ENCODE measurements at places on chromosomes 1 and 21.

- DNase-seq = no peak
These were observed 53.6 kb downstream of the UBE2T start for GRCh38 chr1:202288177-202288576.

- no peak for DNase-seq
These were observed 107.0 kb downstream of the PDE9A start for GRCh38 chr21:42760361-42760950.

DNA sequence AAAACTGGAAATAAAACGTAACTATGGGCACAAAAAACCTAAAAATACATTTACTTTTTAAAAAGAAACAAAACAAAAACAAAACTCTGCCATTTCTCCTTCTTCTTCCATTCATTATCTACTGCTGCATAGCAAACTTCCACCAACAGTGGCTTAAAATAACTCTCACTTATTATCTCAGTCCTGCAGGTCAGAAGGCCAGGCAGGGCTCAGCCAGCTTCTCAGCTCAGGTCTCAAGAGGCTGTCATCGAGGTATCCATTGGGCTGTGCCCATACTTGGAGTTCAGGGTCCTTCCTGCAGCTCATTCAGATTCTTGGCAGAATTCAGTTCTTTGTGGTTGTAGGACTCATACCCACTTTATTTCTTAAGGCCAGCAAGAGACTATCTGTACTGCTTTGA, 352.7 kb upstream of the PLD5 start:
- no peak for DNase-seq

GRCh38 chr21:34560021-34560420, 48.0 kb upstream of the KCNE1 start:
- no peak for DNase-seq

GRCh38 chr1:240114222-240114621, 22.5 kb downstream of the FMN2 start:
- DNase-seq = no peak

- DNase-seq = no peak
These were observed 258.5 kb downstream of the FOXD2 start for GRCh38 chr1:47696404-47696736.

DNA sequence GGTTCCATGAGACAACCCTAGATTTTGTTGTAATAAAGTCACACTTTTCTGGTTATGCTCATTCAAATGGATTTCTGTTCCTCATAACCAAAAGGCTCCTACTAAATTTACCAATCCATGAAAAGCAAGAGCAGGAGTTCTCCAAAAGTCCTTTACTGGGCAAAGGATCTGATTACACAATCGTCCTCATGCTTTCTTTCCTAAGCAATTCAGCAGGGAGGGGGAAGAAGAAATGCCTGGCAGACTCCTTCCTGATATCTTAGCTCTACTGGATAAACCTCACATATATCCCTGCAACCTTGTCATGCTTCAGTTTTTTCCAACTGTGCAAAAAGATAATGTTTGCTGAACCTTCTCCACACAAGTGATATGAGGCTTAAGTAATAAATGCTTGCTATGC, 67.6 kb upstream of the GUCA2B start:
- DNase-seq = no peak

- DNase-seq = no peak
These were observed 869.8 kb upstream of the B3GALT2 start for GRCh38 chr1:194056169-194056568.

DNA sequence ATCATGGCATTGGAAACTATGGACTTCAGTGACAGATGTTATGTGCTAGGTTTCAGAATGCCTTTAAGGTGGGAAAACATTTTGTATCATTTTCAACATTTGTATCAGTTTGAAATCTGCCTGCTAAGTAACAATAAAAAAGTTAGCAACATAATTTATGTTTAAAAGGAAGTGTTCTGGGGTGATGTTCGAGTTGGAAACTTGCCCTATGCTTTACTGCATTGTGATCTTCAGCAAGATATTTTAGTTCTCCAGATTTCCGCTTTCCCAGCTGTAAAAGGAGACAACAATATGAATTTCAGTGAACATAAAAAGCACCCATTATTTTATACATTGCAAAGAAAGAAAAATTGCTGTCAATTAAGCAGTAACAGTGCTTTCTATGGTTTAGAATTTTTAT, 187.4 kb downstream of the DISC1 start:
- DNase-seq = no peak

GRCh38 chr1:28247612-28248272, 11.6 kb upstream of the SESN2 start:
- no peak for DNase-seq

DNA sequence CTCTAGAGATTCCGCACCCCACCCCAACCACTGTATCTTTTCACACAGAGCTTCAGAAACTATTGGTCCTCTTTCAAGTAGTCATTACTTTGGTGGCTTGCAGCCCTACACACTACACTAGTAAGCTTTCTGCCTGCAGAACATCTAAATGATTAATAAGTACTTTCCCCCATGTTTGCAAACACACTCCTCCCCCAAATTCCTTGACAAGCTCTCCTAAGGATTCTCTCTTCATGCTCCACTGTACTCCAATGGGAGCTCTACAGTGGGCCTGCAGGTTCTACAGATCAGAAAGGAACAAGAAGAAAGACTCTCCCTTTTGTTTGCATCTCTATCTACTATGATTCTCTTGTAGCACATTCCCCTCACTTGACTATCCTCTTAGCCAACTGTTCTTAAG, 16.3 kb upstream of the NUF2 start:
- no peak for DNase-seq

DNA sequence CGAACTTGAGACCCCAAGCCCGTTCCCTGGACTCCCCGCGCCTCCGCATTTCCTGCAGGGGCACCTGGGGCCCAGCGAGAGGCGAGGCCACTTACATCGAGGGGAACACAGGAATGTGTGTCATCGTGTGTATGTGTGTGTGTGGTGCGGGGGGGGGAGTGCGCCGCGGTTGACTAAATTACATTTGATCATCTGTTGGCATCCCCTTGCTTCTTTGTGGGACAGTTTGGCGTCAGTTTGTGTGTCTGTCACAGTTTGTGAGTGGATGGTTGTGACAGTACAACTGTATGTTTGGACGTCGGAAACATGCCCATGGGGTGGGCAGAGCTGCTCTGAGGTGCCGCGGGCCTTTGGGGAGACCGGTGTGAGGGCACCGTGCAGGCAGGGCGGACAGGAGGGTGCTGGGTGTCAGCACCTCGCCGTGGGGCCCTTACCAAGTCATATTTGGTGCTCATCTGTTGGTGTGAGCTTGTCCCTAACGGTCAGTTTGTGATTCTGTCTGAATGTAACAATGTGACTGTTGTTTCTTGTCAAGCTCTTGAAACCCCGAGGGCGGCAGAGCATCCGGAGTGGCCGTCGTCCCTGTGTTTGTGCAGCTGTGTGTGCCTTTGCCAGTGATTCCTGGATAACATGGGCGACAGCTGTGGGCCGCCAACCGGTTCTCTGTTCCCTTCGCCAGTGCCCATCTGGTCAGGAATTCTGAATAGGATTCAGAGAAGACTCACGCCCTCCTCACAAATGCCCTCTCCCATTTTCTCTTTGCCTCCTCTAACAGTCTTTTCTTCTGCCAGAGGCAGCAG, 899 bp downstream of the OPRD1 start:
- no peak for DNase-seq

GRCh38 chr1:185027252-185027882, 18.0 kb upstream of the RNF2 start:
- no peak for DNase-seq

DNA sequence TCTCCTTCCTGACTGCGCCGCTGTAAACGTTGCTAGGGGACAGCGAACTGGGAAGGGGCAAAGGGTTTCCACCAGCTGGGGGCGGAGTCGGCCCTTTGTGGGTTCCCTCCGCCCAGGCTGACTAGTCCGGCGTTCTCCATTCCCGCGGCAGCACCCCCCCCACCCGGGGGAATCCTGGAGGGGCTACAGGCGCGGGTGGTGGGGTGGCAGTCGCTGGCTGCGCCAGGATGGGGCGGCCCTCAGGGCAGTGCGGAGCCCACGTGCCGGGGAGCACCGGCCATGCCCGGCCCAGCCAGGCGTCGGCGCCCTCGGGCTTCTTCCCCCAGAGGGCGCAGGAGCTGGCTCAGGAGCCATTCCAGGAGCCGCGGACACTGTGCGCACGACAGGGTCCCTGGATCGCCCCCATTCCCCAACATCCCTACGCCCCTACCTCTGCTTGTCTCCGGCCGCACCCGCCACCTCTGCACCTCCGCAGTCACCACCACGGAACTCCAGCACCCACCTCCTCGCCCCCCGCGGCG, 476 bp downstream of the BATF3 start:
- no peak for DNase-seq

DNA sequence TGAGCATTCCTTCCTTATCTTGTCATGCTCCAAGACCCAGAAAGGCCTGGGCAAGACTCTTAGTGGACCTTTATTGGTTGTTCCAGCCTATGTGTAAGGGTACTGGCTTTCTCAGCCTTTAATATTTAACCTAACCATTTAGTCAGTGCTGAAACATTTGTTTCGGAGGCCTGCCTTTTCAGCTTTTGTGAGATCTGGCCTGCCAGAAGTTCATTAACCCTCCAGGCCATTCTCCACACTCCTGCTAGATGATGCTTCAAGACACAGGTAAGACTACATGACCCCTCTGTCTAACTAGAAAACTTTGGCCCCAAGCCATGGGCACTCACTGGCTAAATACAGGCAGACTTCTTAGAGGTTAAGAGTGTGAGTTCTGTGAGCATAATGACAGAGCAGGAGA, 138.4 kb upstream of the ZP4 start:
- no peak for DNase-seq

DNA sequence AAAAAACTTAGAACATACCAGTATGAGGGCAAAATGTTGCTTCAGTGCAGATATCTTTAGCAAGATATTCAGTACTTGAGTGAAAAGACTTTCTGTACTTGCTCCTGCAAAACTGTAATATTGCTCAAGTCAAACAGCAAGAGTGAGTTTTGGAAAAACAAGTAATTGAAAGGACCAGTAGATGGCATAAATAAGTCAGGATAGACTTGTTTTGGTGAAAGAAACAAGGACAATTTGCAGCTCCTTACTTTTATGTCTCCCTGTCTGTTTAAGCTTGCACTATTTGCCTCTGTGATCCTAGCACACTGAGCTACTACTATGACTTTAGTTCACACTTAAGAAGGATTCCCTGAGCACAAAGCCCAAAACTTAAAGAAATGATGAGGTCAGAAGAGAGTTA, 39.1 kb downstream of the IFI44 start:
- no peak for DNase-seq

- no peak for DNase-seq
These were observed 70.6 kb upstream of the CNTN2 start for GRCh38 chr1:204972426-204972825.

- no peak for DNase-seq
These were observed 5.4 kb downstream of the CYP4B1 start for GRCh38 chr1:46804027-46804889.

- DNase-seq = no peak
These were observed 55.9 kb downstream of the LEPR start for GRCh38 chr1:65476327-65476726.

- DNase-seq = no peak
These were observed 11.6 kb downstream of the NTNG1 start for GRCh38 chr1:107152395-107152794.

DNA sequence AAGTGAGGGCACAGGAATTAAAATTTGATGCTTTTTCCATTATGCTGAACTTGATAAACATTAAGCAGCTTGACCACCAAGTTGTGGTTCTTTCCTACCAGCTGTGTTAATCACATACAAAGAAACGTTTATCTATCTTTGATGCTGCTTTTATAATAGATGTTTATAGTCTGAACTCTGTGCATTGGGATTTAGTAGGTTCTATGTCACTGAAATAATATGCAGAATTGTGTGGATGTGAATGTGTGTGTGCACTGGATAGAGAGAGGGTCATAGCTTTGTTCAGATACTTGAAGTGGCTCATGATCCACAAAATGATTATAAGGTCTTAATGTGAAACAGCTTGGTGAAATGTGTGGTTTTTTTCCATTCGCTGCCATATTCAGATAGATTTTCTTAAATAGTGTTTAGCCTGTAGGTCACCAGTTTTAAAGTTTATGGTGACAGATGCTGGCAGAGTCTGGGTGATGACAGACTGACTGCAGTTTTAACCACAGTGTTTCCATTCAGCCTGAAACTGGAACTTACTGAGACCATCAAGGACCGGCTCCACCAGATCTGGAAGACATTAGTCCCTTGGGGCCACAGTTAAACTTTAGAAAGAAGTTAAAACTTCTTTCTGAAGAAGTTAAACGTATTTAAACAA, 10.2 kb downstream of the DDI2 start:
- no peak for DNase-seq

GRCh38 chr1:50427818-50428779, 4.9 kb upstream of the DMRTA2 start:
- DNase-seq = no peak

DNA sequence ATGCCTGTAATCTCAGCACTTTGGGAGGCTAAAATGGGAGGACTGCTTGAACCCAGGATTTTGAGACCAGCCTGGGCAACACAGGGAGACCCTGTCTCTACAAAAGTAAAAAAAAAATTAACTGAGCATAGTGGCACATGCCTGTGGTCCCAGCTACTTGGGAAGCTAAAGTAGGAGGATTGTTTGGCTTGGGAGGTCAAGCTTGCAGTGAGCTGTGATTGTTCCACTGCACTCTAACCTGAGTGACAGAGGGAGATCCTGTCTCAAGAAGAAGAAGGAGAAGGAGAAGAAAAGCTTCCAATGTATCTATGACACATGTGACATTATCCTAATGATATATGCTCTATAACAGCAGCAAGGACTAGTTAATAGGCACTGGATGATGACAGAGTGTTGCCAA, 20.1 kb upstream of the ARHGAP29 start:
- DNase-seq = no peak
